ENCODE measurements at places on chromosomes 5 and 9. TPM values are rescaled to one million over a fixed set of nuclear protein-coding genes. Genes with fewer than 3 reads are reported as not detected.

The BASP1 gene
- 26.3 TPM for polyA plus RNA-seq

GRCh38 chr9:72623156-72623555, 101.7 kb downstream of the TMC1 start:
- no peak for DNase-seq

GRCh38 chr5:441996-442334, 1.0 kb upstream of the EXOC3 start:
- DNase-seq = no peak

The PSAT1 gene
- polyA plus RNA-seq = 4.9 TPM

The SMIM33 gene
- polyA plus RNA-seq = not detected

- no peak for DNase-seq
Measured at GRCh38 chr5:76861612-76862011, 11.8 kb downstream of the S100Z start.
